ENCODE measurements at places on chromosomes 4 and X. TPM values are rescaled to one million over a fixed set of nuclear protein-coding genes. Genes with fewer than 3 reads are reported as not detected.

- no peaks in the 10 kb centered on the region for H3K36me3 ChIP-seq
- DNase-seq, result no peak
- no peak overlapping the region for H3K4me3 ChIP-seq
- H3K27me3 ChIP-seq, result peaks cover 76% of the 10 kb centered on the region
- H3K4me1 ChIP-seq, result no peaks in the 10 kb centered on the region
Measured at GRCh38 chrX:11189097-11189496, 78.0 kb downstream of the HCCS start.

GRCh38 chr4:77731656-77732055 lies 87.5 kb downstream of the CNOT6L start:
- DNase-seq, result no peak
- H3K4me3 ChIP-seq, result no peak overlapping the region
- H3K4me1 ChIP-seq, result no peaks in the 10 kb centered on the region

DNA sequence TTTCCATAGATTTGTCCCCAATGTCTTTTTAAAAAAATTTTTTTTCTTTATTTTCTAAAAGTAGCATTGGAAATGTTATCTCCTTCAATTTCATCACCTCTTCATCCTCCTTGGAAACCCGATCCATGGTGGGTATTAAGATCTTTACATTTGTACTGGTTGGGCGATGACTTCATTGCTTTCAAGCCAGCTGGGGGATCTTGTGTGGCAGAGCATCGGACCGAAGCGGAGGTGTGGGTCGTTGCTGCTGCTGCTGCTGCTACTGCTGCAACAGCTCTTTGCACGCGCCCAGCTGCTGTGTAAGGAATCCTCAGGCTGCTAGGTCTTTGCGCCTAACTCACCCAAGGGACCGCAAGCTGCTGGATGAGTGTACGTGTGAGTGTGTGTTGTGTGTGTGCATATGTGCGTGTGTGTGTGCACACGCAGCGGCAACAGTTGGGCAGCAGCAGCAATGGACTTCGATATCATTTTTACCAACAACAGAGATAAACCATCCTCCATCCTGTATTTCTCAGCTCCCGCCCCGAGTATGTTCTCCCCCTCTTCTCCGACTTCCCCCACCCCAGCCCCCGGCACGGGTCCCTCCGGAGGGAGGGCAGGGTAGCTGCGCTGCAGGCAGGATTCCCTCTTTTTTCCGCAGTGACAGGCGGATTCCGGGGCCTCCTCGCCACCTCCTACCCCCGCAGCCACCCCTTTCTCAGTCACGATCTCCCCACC lies 768 bp upstream of the CDKL5 start:
- DNase-seq, result no peak
- no peaks in the 10 kb centered on the region for H3K36me3 ChIP-seq
- peak overlapping the region; percentile 90 for H3K4me3 ChIP-seq
- no peaks in the 10 kb centered on the region for H3K27me3 ChIP-seq
- no peaks in the 10 kb centered on the region for H3K4me1 ChIP-seq

Gene RHOXF1
- total RNA-seq, result not detected

Gene SRD5A3
- total RNA-seq, result 30.2 TPM

Gene F8A1
- total RNA-seq, result 23.2 TPM

Measured in endodermal cell (in vitro differentiated cells).